Iris pigment epithelial cell (primary cell): ENCODE measurements at places on chromosomes 4 and X.

DNA sequence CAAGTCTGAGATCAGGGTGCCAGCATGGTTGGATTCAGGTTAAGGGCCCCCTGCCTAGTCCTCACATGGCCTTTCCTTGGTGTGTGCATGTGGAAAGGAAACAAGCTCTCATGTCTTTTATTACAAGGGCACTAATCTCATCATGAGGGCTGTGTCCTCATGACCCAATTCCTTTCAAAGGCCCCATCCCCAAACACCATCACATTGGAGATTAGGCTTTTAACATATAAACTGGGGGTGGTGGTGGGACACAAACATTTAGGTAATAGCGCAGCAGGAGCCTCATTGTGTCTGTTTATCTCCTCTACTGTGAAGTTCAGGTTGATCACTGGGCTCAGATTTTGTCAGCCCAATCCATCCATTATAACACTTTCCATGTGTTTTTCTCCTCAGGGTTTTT lies 41.0 kb downstream of the BEX3 start:
- no peak for DNase-seq

DNA sequence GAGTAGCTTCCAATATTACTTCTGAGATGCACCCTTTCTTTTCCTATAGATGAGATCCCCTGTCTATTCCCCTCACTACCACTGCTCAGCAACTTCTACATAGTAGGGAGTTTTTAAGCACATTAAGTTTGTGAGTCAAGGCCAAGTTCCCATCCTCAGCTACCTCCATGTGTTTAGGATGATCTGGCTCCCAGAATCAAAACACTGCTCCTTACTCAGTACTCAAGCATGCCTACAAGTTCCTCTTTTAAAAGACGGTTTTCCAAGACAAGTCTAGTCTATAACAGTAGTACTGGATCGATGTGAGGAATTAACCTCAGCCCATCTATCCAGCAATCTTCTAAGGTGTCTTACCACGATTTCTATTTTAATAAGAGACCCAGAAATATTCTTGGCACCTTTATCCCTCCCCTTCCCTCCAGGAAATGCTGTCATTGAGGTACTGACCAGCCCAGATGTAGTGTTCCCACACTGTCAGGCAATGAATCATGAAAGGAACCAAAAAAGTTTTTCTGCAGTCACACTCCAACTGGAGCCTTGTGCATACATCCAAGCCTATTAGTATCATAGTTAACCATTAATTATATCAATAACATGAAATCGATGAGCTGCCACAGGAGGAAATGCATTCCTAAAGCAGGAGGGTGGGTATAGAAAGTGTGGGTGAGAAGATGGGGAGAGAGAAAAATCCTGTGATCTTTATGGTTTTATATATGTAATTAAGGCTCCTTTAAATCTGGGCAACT lies 29.6 kb downstream of the AREG start:
- DNase-seq = peak; percentile 72

DNA sequence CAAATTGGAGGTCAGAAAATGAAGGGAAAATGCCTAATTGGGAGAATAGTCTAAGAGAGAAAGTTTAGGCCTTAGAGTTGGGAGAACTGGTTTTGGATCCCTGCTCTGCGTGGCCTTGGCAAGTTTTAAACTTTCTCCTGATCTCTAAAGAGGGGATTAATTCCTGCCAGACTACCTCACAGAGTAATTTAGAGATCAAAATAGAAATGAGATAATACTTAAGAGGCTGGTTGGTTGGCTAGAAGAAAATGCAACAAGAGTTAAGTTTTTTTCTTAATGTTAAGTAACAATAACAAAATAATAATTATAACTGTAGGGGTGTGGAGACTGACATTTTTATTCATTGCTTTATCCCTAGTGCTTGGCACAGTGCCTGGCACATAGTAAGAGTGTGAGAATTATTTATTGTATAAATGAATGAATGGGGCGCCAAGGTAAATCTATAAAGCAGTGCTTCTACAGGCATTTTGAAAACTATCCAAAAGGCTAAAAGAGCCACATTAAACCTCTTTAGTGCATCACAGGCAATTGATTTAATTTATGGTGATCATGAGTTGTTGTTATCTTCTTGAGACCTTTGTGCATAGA lies 160.5 kb downstream of the RASL11B start:
- no peak for DNase-seq

- no peak for DNase-seq
These were observed 14.9 kb upstream of the NXF3 start for GRCh38 chrX:103107836-103108235.

DNA sequence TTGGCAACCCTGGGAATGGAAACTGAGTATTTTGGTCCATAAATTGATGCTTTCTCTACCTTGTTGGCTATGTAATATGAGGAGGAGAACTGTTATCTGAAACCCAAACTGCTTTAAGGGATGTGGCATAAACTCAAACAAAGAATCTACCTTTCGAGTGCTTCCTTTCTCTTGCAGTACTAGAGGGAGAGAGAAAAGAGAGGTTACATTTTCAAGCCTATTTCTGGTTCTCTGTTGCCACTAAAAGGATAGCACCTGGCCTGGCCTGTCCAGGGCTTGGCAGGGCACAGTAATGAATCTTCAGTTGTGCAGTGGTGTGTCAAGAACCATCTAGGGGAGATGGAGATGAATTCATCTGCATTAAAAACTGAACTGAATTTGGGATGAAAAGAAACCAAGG lies 308.6 kb downstream of the PTTG2 start:
- no peak for DNase-seq

DNA sequence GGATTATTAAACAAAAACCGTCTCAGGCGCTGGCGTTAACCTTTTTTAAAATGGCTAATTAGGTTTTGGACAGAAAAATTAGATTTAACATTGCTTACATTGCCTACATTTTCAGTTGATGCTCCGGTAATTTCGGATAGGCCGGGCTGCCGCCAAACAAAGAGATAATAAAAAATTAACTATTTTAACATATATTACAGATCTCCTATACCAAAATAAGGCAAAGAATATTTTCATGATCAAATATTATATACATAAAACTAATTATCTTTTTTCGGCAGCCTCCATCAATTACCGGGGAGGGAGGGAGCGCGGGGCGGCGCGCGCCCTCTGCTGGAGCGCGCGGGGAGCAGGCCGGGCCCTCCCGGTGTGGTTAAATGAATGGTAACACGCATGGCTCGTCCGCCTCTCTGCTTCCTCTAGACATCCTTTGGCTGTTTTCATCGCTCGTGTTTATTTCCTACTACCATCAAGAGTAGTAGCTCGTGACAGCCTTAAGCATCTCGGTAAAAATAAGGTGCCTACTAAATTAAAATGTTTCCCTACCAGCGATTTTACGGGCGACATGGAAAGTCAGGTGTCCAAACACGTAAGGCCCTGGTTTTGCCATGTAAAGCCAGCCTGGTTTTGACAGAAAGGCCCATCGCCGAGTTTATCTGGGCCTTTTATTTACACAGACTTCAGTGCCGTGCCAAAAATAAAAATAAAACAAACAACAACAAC lies 52.4 kb upstream of the TMEM33 start:
- DNase-seq = peak; percentile 34

DNA sequence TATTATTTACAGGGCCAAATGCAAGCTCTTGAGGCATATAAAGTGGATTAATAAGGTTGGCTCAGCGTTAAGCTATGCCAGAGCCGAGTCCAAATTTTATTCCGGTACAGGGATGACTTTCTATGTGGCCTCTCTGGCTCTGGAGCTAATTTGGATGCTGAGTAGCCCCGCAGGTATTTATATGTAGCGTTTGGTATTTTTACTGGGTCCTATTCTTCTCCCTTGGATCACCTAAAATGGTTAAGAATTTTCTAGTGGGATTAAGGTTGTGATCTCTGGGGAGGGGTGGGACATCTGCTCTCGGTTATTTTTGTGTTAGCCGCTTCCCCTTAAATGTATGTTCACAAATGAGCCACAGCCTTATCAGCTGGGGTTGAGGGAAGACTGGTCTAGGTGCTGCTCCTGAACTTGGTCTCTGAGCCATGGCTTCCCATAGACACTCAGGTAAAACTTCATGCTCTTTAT lies 49.4 kb downstream of the FHL1 start:
- peak; percentile 16 for DNase-seq

GRCh38 chrX:103783196-103783595 lies 6.6 kb downstream of the PLP1 start:
- DNase-seq = no peak

- no peak for DNase-seq
These were observed 46.8 kb upstream of the ITM2A start for GRCh38 chrX:79413963-79414362.

DNA sequence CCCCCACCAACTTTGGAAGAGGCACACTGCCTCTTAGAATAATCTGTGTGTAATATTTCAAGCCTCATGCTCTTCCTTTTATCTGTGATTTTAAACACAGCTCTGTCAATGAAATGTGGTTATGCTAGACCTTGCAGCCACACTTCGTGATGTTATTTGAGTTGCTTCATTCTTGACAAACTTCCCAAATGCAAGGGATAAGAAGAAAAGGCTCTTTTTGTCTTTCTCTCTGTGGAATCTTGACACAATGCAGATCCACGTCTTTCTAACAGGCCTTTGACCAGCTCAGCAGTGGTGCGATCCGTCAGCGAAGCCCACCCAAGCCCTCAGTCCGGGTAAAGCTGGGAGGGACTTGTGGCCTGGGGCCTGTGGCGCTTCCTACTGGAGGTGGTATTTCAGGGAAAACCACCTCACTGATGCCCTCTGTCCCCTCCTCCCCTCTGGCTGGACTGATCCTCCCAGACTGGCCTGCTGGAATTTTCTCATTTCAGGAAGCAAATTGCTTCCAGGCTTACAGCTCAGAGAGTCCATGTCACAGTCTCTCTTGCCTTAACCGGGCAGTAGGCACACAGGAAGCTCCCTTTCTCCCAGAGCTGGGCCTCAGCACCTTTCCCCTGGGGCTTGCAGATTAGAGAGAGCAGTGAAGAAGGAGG lies 19.5 kb upstream of the CCKAR start:
- DNase-seq = no peak

GRCh38 chr4:94500685-94501084 lies 48.9 kb downstream of the PDLIM5 start:
- DNase-seq = peak; percentile 59

- no peak for DNase-seq
These were observed 27.8 kb downstream of the ELF4 start for GRCh38 chrX:130082244-130083106.

DNA sequence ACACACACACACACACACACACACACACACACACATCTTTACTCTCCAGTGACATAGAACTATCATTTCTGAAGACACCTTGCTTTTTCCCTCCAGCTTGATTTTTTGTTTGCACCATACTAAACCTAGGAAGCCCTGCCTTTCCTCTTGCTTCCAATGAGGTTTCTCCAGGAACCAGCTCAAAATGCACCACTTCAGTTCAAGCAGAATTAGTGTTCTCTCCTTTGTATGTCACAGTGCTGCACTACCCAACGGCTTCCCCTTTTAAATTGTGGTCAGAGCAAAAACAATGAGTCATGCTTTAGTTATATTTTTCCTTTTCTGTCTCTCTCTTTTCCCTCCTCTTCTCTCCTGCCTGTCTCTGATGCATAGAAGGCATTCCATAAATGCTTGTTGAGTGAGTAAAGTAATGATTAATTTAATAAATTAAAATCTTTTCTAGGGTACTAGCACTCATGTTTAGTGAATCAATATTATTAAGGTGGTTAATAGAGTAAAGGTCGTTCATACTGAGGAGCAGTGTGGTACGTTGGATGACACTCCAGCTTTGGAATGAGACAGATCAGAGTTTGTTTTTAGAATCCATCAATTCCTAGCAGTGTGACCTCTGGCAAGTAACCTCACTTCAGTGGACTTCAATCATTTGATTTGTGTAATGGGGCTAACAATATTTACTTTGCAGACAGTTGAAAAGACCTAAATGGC lies 5.9 kb downstream of the RTL3 start:
- DNase-seq = peak; percentile 87

GRCh38 chr4:101169044-101170014 lies 178.0 kb downstream of the PPP3CA start:
- peak; percentile 78 for DNase-seq

DNA sequence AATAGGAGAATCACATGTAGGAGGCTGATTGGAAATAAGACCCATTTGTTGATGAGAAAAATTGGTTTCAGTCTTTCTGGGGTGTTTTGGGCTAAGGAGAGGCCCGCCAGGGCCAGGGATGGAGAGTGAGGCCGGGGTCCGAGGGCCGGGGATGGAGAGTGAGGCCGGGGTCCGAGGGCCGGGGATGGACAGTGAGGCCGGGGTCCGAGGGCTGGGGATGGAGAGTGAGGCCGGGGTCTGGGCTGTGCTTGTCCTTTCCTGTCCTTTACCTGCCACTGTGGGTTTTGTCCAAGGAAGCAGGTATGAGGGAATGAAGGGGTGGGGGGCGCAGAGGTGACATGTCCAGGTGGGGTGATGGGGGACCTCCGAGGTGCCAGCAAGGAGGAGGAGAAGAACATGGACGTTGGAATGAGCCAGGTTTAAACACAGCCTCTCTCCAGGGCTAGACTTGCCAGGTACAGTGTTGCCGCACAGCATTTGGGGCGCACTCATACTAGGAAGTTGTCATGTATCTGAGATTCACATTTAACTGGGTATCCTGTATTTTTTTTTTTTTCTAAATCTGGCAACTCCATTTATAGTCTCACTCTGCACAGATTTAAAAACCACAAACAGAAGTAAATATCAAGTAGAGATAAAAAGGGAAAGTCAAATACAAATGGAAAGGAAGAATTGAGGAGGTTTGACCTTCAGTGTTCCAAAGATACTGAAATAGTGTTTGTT lies 8.8 kb downstream of the RGS12 start:
- no peak for DNase-seq

- DNase-seq = peak; percentile 79
These were observed 31.4 kb downstream of the PPP1R2C start for GRCh38 chrX:42746606-42747005.

DNA sequence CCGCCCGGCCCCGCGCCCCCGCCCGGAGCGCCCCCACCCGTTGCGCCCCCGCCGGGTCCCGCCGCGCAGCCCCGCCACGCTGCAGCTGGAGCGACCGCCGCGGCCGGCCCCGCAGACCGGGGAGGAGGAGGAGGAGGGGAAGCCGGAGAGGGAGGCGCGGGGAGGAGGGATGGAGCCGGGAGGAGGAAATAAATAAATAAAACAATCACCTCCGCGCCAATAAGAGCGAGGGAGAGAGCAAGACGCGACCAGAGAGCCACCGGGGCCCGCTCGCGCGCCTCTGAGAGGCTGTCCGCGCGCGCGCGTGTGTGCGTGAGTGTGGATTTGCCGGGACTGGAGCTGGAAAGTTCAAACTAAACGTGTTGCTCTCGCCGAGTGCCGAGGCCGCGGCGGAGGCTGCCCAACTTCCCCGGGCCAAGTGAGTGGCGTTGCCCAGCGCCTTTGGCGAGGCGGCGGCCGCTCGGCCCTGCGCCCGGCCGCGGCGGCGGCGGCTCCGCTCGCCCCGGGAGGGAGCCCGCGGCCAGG lies 2184.4 kb upstream of the TENM3 start:
- DNase-seq = peak; percentile 29

DNA sequence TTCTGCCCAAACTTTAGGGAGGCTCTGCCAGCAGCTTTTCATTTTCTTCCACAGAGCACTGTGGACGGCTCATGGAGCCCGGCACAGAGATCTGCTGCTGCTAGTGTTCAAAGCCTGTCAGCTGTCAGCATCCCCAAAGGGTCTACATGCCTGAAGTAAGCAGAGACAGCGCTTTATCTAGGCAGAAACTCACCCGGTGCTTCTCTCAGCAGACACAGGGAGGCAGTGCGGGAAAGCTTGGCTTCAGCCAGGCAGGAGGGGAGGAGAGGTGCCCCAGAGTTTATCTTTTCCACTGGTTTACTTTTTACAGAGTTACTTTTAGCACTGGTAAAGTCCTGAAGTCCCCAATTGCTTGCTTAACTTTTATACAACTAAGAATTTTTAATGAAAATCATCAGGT lies 339.3 kb downstream of the NKX6-1 start:
- DNase-seq = no peak

- no peak for DNase-seq
These were observed 55.0 kb upstream of the TADA2B start for GRCh38 chr4:6988016-6988715.

- no peak for DNase-seq
These were observed 132.5 kb downstream of the ATP10D start for GRCh38 chr4:47617607-47618006.
